ENCODE measurements at places on chromosomes 12 and 14. TPM values are rescaled to one million over a fixed set of nuclear protein-coding genes. Genes with fewer than 3 reads are reported as not detected.

DNA sequence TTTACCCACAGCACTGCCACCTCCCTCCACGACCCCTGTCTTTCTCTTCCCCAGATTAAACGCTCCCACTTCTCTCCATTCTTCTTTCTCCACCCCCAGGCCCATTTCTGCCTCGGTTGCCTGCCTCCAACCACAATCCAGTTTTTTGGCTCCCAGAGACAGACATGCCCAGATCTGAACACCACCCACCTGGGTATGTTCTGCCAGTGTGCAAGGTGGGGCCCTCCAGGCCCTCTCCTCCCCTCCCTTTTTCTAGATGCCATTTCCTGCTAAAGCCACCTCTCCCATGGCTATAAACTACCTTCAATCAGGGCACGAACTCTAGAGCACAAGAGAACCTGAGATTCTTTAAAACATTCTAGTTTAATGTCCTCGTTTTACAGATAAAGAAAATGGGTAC, 63.3 kb downstream of the IRF2BPL start:
- no peak for DNase-seq

DNA sequence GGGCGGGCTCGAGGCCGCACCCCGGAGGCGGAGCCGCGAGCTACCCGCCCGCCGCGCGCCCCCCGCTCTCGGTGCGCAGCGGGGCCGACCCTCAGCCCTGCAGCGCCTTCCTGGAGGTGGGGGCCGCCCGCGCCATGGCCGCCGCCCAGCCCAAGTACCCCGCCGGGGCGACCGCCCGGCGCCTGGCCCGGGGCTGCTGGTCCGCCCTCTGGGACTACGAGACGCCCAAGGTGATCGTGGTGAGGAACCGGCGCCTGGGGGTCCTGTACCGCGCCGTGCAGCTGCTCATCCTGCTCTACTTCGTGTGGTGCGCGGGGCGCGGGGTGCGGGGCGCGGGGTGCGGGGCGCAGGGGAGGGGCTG, at the start of gene P2RX2:
TSS of gene P2RX2 (plus strand) at position 94 of the 361 bp plus-strand sequence. CDS start at position 135, 41 bp downstream.
- no peak for DNase-seq

DNA sequence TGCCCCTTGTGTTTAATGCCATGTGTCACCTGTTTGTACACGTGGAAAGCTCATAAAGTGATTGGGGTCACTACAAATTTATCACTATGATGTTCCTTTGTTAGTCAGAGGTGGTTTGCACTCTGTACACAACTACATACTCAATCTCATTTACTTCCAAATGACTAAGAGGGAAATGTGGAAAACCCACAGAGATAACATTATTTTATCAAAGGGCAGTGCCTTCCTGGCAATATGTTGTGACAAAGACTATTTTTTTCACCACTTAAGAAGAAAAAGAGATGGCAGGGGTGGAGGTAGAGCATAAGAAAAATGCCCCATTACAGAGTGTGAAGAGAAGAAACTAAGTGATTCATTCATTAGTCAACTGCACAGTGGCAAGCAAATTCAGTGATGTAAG, 1064.1 kb upstream of the FLRT2 start:
- DNase-seq: no peak

RPGRIP1 gene
- total RNA-seq: not detected

Data from Karpas-422 (cell line).